ENCODE measurements at places on chromosomes 7 and 10. TPM values are rescaled to one million over a fixed set of nuclear protein-coding genes. Genes with fewer than 3 reads are reported as not detected.

DNA sequence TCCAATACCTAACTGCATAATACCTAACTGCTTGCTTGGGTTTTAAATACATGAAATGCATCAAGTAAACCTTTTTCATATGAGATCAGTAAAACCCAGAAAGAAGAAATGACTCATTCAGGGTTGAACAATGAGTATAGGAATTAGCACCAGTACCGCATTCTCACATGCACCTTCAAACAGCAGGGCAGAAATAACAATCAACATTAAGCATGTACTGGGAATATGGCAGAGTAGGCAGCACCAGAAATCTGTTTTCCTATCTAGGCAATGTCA, 850.3 kb upstream of the SORCS1 start:
- no peak for DNase-seq
- H3K4me3 ChIP-seq = no peak overlapping the region
- H3K4me1 ChIP-seq = no peaks in the 10 kb centered on the region

AKR1C4 gene
- not detected for total RNA-seq

TUBAL3 gene
- 0.98 TPM for total RNA-seq

LRRN3 gene
- total RNA-seq = 0.07 TPM

Measured in HCT116 (cell line).